ENCODE measurements at places on chromosomes 1 and 21. TPM values are rescaled to one million over a fixed set of nuclear protein-coding genes. Genes with fewer than 3 reads are reported as not detected.

Gene GUCA2B
- total RNA-seq = not detected

Gene SH2D1B
- 0.15 TPM for total RNA-seq

Gene PMVK
- total RNA-seq = 25.4 TPM

Gene HSD11B1
- total RNA-seq = not detected

Gene PLEKHN1
- total RNA-seq = 0.15 TPM

Gene IQCC
- 1.6 TPM for total RNA-seq

Gene PIP5K1A
- total RNA-seq = 47.7 TPM

Gene OR2L3
- total RNA-seq = 0.06 TPM

Gene FAM163A
- total RNA-seq = 4.8 TPM

Gene DNAJC28
- 2.6 TPM for total RNA-seq

Gene LENEP
- 3.4 TPM for total RNA-seq

Gene OPRD1
- total RNA-seq = 0.37 TPM

Gene ADGRL4
- 0.47 TPM for total RNA-seq

Gene SPRR2A
- total RNA-seq = not detected

Gene DCST1
- total RNA-seq = not detected

Gene INTS7
- total RNA-seq = 23.3 TPM

Gene SLFNL1
- total RNA-seq = 0.51 TPM

Gene PLEKHA6
- 20.6 TPM for total RNA-seq

Gene MIXL1
- total RNA-seq = 2.5 TPM

Gene ZMYND12
- 1.0 TPM for total RNA-seq

Gene TIE1
- total RNA-seq = 0.63 TPM

Gene TMEM125
- not detected for total RNA-seq

Gene PLPPR4
- 33.6 TPM for total RNA-seq

Gene MFN2
- 69.1 TPM for total RNA-seq

Gene PRPF38A
- 46.9 TPM for total RNA-seq

Gene IGSF9
- total RNA-seq = 1.9 TPM

Gene SEC16B
- 1.5 TPM for total RNA-seq

Gene ZSWIM5
- 2.4 TPM for total RNA-seq

Gene SPATA21
- 0.14 TPM for total RNA-seq

Gene MYOC
- total RNA-seq = not detected

Gene ARHGAP30
- 2.8 TPM for total RNA-seq

Gene SGIP1
- total RNA-seq = 80.3 TPM

Gene NEGR1
- total RNA-seq = 17.2 TPM

Gene HSPA6
- total RNA-seq = 0.58 TPM

Gene LINGO4
- total RNA-seq = 0.57 TPM

Gene CFAP74
- 1.4 TPM for total RNA-seq

All from motor neuron (in vitro differentiated cells).